ENCODE measurements at places on chromosomes 11 and 22. TPM values are rescaled to one million over a fixed set of nuclear protein-coding genes. Genes with fewer than 3 reads are reported as not detected.

Gene SYCE3
- total RNA-seq, result not detected

- H3K4me3 ChIP-seq, result no peak overlapping the region
- no peaks in the 10 kb centered on the region for H3K27me3 ChIP-seq
- no peak overlapping the region for H3K27ac ChIP-seq
- no peak for DNase-seq
- peaks cover 14% of the 10 kb centered on the region for H3K4me1 ChIP-seq
These were observed 50.1 kb upstream of the FLI1 start for GRCh38 chr11:128643661-128644317.

DNA sequence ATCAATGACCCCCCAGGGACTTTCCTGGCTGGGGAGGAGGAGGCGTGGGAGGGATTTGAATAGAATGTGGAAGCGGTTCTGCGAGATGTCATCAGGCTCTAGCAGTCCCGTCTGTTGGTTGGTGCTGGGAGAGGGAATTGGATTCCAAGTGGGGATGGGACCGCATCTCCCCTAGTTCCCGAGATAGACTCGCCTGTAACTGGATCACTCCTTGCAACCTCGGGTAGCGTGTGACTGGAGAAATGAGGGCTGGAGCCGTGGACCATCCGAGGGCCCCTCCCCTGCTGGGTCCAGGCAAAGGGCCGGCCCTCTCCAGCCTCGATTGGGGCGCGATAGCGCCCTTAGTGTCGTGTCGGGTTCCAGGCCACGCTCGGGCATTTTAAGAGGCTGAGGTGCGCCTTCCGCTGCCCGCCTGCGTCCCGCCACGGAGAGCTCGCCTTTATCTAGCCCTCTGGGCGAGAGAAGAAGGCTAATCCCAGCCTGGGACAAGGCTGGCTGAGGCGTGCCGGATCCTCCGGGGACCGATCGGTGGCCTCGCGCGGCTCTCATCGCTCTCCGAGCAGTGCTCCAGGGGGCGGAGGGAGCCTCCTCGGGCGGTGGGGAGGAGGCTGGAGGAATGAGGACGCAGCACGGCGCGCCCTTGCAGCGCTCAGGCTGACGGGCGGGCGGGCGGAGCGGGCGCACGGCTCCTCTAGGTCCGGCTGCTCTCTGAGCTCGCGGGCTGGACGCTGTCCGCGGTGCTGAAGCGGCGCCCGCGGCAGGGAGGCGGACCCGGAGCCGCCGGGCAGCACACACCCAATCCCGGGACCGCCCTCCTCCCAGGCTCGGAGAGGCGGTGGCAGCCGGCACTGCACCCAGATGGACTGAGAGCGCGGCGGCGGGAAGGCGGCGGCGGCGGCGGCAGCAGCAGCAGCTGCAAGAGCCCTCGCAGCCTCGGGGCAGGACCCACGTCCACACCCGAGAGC lies 107.8 kb downstream of the OSBP2 start:
- H3K27me3 ChIP-seq, result no peaks in the 10 kb centered on the region
- H3K27ac ChIP-seq, result no peak overlapping the region
- H3K4me3 ChIP-seq, result no peak overlapping the region
- H3K36me3 ChIP-seq, result no peaks in the 10 kb centered on the region
- H3K4me1 ChIP-seq, result peaks cover 15% of the 10 kb centered on the region
- peak; percentile 85 for DNase-seq

- no peak overlapping the region for H3K4me3 ChIP-seq
- no peak for DNase-seq
- no peaks in the 10 kb centered on the region for H3K36me3 ChIP-seq
These were observed 108.4 kb downstream of the GGTLC2 start for GRCh38 chr22:22752556-22753477.

GRCh38 chr11:93529707-93530467 lies 13.3 kb downstream of the SMCO4 start:
- H3K4me1 ChIP-seq, result peaks cover 25% of the 10 kb centered on the region
- H3K27me3 ChIP-seq, result no peaks in the 10 kb centered on the region
- no peak overlapping the region for H3K4me3 ChIP-seq
- no peaks in the 10 kb centered on the region for H3K36me3 ChIP-seq
- DNase-seq, result peak; percentile 76
- H3K27ac ChIP-seq, result peak overlapping the region; percentile 65

GRCh38 chr11:133467686-133468085 lies 64.6 kb downstream of the OPCML start:
- no peak overlapping the region for H3K4me3 ChIP-seq
- DNase-seq, result no peak
- no peak overlapping the region for H3K27ac ChIP-seq
- H3K4me1 ChIP-seq, result no peaks in the 10 kb centered on the region

GRCh38 chr22:39176143-39176713 lies 23.7 kb upstream of the CBX7 start:
- H3K36me3 ChIP-seq, result no peaks in the 10 kb centered on the region
- peaks cover 89% of the 10 kb centered on the region for H3K4me1 ChIP-seq
- H3K27me3 ChIP-seq, result no peaks in the 10 kb centered on the region
- peak overlapping the region; percentile 89 for H3K27ac ChIP-seq
- peak; percentile 82 for DNase-seq

GRCh38 chr22:39593931-39594285 lies 23.4 kb downstream of the CACNA1I start:
- DNase-seq, result no peak
- H3K27me3 ChIP-seq, result no peaks in the 10 kb centered on the region
- H3K27ac ChIP-seq, result no peak overlapping the region
- H3K4me3 ChIP-seq, result no peak overlapping the region

Gene MUC6
- total RNA-seq, result not detected

- peak; percentile 92 for DNase-seq
- peak overlapping the region; percentile 89 for H3K27ac ChIP-seq
- H3K4me3 ChIP-seq, result no peak overlapping the region
- H3K36me3 ChIP-seq, result no peaks in the 10 kb centered on the region
- peaks cover 67% of the 10 kb centered on the region for H3K4me1 ChIP-seq
These were observed 10.0 kb downstream of the PPM1F start for GRCh38 chr22:21942407-21943343.

Gene UBQLN3
- 2.9 TPM for total RNA-seq

DNA sequence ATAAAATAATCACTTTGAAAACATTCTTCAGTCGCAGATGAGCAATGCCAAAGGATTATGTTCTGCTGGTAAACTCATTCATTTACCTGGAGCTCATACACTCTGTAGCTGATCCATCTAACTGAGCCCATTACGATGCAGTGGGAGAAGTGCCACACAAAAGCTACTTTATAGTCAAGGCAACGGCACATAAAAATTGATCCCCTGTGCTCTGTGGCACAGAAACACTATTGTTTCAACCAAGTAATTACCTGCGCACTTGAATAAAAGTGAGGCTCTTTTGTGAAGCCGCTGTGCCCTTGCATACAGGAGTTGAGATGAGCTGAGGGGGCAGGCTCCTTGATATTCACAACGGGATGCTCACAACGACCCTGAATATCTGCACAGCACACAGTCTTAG lies 7.2 kb downstream of the DKK3 start:
- no peak for DNase-seq
- no peaks in the 10 kb centered on the region for H3K36me3 ChIP-seq
- no peaks in the 10 kb centered on the region for H3K27me3 ChIP-seq
- no peaks in the 10 kb centered on the region for H3K4me1 ChIP-seq
- no peak overlapping the region for H3K4me3 ChIP-seq

DNA sequence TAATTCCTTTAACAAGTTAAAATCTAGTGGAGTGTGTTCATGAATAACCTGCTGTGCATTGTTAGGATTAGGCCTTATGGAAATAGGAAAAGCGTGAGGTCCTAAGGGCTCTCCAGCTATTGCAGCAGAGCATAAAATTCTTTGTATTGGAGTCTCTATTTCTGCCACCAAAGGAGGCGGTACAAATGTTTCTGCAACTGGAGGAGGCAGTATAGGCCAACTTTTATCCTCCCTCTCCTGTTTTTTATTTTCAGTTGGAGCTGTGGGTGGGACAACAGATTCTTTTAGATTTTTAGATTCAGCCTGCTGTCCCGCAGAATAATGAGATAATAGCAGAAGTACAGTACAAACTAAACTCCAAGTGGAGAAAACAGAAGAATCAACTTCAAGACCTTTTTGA lies 26.2 kb downstream of the OR10A6 start:
- no peak overlapping the region for H3K4me3 ChIP-seq
- no peaks in the 10 kb centered on the region for H3K27me3 ChIP-seq
- no peaks in the 10 kb centered on the region for H3K36me3 ChIP-seq
- H3K27ac ChIP-seq, result no peak overlapping the region

DNA sequence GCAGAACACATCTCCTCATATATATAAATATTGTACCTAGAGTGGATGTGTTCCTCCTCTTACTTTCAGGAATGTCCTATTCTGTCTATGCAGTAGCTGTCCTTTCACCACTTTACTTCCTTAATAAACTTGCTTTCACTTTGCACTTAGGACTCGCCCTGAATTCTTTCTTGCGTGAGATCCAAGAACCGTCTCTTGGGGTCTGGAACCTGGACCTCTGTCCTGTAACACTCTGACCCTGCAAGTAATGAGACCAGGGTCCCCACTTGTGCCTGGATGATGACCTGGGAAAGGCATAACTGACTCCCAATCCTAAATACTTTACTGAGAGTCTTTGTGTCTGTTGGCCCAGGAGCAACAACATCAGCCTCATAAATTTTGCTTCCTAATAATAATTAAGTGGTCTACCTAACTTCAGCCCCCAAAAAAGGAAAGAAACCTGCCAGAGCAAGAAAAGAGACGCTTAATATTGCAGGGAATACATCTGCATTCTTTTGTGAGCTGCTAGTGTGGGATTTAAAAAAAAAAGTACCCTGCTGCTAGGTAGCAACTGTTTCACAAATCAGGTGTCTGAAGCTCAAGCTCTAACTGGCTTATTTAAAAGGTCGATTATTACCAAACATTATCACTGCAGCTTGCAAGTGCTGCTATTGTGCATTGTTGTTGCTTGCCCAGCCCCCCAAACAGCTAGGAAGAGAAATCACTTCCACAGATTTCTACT lies 69.3 kb downstream of the FAM168A start:
- peaks cover 15% of the 10 kb centered on the region for H3K4me1 ChIP-seq
- no peaks in the 10 kb centered on the region for H3K36me3 ChIP-seq
- peak overlapping the region; percentile 61 for H3K27ac ChIP-seq
- H3K27me3 ChIP-seq, result no peaks in the 10 kb centered on the region

Gene KRTAP5-1
- total RNA-seq, result not detected

Measured in spleen (tissue), 13 donors.